ENCODE measurements at places on chromosomes 5 and 9.

- DNase-seq = no peak
Measured at GRCh38 chr5:149550268-149550583, 1.0 kb downstream of the CSNK1A1 start.

DNA sequence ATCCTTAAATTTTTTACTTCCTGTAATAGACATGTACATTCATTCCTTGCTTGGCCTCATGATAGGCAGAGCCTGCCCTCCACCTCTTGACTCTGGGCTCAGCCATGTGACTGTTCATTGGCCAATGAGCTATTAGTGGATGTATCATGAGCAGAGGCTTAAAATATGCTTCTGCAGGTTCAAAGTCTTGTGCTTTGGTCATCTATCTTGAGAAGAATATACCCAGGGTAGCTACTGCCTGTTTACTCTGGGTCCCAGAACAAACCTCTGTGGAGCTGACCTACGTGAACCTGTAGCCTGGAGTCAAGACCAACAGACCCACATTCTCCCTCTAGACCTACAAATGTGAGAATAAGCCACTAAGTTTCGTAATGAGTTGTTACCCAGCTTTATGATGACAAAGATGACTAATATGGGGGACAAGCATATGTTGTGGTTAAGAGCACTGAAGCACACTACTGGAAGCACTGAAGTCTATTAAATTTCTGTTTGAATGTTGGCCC, 244.4 kb downstream of the MAST4 start:
- DNase-seq = no peak

- no peak for DNase-seq
Measured at GRCh38 chr9:130008538-130008937, 34.5 kb downstream of the FNBP1 start.

- no peak for DNase-seq
Measured at GRCh38 chr5:107284822-107285525, 385.8 kb downstream of the EFNA5 start.

DNA sequence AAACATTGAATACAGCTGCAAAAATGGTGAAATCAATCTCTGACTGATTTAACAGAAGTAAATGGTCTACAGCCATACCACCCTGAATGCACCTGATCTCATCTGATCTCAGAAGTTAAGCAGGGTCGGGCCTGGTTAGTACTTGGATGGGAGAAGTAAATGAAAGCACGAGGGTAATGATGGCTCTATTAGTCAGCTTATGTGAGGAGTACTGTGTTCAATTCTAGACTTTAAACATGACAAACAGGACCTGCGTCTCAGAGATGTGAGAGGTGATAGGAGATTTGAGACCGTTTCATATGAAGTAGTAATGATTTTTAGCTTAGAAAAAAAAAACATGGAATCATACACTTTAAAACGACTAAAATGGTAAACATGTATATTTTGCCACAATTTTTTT, 77.1 kb upstream of the SUSD1 start:
- DNase-seq = no peak

- DNase-seq = no peak
Measured at GRCh38 chr5:142277796-142278195, 47.0 kb downstream of the SPRY4 start.

- peak; percentile 46 for DNase-seq
Measured at GRCh38 chr9:89522261-89522958, 24.5 kb upstream of the SEMA4D start.

- DNase-seq = no peak
Measured at GRCh38 chr5:110852053-110852452, 113.2 kb downstream of the SLC25A46 start.

DNA sequence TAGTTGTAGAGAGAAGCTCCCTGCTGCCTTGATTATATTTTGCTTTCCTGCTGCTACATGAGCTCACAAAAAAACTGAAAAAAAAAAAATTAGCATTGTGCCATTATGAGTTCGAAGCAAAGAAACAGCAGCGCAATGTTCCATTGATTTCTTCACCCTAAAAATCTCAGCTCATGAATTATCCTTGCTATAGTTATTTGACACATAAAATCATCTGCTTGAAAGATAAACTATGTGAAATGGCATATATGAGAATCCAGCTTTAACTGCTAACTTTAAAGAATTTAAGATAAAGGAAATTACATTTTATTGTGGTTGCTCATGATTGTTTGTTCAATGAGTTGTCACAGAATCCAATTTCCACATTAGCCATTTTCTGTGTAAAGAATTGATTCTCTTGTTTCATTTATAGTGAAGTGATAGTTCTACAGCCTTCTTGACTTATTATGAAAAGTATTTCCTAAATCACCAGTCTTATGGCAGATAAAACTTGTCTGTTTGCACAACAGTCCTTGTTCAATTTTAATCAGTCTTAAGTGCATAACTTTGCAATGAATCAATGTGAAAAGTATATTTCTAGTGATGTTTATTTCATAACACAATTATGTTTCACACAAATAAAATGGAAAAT, 1275.0 kb upstream of the CDH9 start:
- DNase-seq = no peak

DNA sequence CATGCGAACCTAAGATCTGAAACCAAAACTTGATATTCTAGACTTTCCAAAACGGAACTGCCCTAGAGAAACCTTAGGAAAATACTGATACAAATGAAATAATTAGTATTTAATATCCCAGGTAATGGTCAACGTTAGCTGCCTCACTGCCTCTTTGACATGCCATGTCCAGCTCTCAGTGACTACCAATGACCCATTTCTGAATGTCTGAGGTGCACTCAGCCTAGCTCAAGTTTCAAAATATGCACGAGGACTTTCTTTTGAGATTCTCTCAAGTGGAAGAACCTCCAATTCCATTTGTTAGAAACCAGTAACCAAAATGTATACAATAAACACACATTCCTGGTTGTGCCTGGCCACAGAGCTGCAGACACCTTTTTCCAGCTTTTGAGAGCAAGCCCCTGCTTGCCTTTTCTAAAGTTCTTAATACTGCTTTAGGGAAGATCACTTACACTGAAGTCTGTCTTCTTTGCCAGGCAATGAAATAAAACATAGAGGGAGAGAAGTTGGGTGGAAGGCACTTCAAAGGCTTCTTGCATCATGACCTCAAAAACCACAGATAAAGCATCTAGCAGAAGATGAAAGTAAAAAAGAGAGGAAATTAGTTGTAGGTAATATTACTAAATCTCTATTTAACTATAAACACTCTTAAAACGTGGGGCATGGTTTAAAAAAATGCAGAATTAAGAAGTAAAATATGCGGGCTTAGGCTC, 87.9 kb downstream of the MRPS27 start:
- no peak for DNase-seq

DNA sequence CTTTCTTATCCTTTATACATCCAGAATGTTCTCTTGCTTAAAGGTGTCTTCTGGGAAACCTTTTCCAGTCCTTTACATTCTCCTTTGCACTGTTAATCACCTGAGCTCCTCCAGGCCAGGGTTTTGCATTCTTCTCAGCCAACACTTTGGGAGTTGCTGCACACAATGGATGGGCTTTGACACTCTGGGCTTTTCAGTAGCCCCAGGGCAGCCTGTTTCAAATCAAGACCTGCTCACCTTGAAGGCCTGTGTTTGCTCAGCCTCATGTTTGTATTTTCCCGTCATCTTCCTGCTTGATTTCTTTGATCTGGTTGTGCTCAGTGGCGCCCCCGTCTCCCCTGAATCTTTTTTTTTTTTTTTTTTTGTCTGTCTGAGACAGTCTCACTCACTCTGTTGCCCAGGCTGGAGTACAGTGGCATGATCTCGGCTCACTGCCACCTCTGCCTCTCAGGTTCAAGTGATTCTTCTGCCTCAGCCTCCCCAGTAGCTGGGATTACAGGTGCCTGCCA, 41.0 kb downstream of the DMRT1 start:
- no peak for DNase-seq

GRCh38 chr5:154697371-154697770, 57.8 kb upstream of the LARP1 start:
- no peak for DNase-seq

GRCh38 chr9:134663753-134664415, 22.3 kb downstream of the COL5A1 start:
- DNase-seq = no peak

- no peak for DNase-seq
Measured at GRCh38 chr9:98148486-98148885, 29.5 kb upstream of the TRIM14 start.

DNA sequence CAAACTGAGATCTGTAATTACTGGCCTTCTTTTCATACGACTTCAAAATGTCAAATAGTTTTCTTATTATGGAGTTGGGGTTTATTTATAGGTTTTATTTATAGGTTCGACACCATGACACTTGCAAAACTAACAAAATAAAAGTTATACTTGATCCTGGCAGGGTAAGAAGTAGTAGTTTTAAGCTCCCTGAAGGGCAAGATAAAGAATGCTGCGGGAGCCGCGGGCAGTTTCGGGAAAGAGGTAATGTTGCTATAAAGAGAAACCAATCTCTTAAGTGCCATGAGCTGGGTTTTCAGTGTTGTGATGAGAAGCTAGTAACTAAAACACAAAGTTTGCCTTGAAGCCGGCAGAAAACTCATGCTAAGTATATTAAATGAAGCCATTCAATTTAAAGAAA, 24.8 kb downstream of the PTPN3 start:
- DNase-seq = no peak

- DNase-seq = no peak
Measured at GRCh38 chr5:157618191-157618765, 34.0 kb downstream of the SOX30 start.

- DNase-seq = no peak
Measured at GRCh38 chr9:132730054-132731033, 60.1 kb downstream of the GTF3C4 start.

DNA sequence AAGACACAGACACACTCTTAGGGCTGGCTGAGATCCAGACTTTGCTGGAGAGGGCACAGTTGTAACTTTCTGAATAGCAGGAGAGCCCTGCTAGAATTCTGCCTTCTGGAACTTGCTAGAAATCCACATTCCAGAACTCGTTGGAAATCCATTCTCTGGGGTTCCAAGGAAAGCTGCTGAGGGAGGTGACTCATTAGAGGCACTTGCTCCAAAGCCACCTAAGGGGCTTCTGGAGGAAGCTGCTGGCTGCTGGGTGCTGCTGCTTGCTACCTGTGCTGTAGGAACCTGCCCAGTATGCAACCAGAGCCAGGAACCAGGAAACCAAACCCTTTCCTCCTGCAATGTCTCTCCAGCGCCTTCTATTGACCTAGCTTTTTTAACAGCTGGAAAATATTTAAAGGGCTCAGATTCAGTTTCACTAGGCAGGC, 4.1 kb upstream of the TLE4 start:
- DNase-seq = no peak

DNA sequence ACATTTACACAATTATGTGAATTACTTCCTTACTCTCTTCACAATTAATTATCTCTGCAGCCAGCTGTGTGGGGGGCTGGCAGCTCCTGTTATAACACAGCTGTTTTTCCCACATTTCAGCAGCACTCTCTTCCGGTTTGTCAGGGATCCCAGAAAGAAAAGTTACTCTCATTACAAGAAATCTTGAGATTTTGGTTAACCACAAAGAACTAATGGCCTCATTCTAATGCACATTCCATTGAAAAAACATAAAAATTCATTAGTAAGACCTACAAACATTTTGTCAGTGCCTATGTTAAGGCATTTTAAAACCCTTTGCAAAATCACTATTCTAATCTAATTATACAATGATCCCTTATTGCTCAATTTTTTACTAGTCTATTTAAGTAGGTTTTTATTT, 64.1 kb downstream of the PDE4D start:
- no peak for DNase-seq

DNA sequence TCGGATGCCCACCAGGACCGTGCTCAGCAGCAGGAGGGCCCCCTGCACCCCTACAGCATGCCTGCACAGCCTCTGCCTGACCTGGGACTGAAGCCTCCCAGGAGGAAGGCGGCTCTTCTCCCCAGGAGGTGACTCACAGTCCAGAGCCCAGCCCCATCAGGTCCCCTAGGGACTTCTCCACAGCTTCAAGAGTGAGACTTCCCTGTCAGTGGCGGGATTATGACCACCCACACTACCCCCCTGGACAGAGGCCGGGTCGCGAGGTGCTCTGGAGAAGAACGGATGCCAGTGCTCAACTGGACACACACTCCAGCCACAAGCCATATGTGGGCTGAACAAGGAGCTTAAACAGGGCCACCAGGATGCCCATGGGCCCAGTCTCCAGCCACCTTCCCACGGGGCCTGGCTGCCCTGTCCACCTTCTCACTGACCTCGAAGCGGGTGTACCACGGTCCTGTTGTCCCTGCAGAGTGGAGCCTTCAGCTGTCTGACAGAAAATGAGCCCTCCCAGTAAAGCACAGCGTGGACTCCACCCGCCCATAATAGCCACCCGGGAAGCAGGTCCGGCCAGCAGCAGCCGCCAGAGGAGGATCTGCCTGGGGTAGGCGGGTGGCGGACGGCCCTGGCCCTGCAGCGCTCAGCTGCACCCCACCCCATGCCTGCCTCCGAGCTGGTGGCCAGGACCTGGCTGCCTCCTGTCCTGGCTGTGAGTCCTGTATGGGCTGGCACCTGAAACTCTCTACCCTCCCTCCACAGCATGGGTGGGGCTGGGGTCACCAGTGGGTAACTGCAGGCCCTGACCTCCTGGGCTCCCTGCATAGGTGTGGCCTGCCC, 54.7 kb downstream of the SEMA4D start:
- no peak for DNase-seq

DNA sequence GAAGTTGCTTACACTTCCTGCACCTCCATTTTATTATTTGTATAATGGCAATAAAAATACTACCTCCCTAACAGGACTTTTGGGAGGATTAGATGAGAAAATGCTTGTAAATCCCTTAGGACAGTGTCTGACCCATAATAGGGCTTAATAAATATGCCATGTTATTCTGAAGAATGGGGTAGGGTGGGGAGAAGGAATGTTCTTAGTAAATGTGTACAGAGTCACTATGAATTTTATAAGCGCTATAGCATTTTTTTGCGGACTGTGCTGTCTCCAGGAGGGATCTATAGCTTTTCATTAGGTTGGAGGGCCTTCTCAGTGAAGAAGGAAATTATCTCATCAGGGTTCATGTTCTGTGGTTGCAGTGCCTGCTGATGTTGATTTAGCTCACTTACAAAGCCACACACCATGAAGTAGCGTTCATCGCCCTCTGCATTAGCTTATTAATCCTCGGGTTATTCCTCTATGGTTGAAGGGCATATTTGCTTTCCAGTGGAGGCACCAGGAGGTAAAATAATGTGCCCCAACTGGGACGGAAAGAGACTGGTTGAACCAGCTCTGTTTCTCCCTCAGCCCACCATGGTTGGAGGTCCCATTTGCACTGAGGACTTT, 497.1 kb downstream of the ARHGEF28 start:
- DNase-seq = no peak

GRCh38 chr5:5383461-5383860, 39.0 kb upstream of the ICE1 start:
- DNase-seq = no peak

GRCh38 chr5:77791356-77791755, 15.2 kb upstream of the TBCA start:
- DNase-seq = no peak

GRCh38 chr5:53011233-53011632, 22.1 kb downstream of the ITGA2 start:
- DNase-seq = no peak

- DNase-seq = no peak
Measured at GRCh38 chr5:8756498-8757084, 789.3 kb downstream of the SEMA5A start.

DNA sequence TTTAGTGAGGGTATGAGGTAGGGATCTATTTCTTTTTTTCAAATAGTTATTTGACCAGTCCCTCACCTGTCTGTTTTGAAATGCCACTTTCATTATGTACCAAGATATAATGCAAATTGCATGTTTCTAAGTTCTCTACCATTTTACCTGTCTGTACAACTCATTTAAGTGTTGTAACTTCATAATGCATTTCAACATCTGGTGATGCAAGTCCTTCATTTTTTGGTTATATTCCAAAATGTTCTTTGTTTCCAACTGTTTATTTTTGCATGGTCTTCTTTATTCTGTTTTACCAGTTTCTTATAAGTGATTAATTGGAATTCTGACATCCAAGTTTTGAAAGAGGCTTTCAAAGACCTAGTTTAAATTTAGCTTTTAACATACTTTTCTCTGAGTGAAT, 26.8 kb downstream of the TDRD7 start:
- no peak for DNase-seq

All from stimulated activated CD4-positive, alpha-beta T cell treated with anti-CD3 and anti-CD28 coated beads, Interleukin-12 subunit alpha, Interleukin-12 subunit beta, amount 100 ng/mL, for 24 hours (primary cell).